Activated T-cell treated with anti-CD3 and anti-CD28 coated beads, Interleukin-2, amount 50 U/mL, for 24 hours (primary cell): ENCODE measurements at places on chromosomes 6 and 20.

GRCh38 chr6:41442800-41443501, 103.2 kb upstream of the FOXP4 start:
- peak; percentile 46 for DNase-seq

- DNase-seq, result no peak
These were observed 57.7 kb downstream of the OGFRL1 start for GRCh38 chr6:71346334-71346694.

GRCh38 chr6:52603000-52603795, 26.3 kb upstream of the TRAM2 start:
- DNase-seq, result no peak

DNA sequence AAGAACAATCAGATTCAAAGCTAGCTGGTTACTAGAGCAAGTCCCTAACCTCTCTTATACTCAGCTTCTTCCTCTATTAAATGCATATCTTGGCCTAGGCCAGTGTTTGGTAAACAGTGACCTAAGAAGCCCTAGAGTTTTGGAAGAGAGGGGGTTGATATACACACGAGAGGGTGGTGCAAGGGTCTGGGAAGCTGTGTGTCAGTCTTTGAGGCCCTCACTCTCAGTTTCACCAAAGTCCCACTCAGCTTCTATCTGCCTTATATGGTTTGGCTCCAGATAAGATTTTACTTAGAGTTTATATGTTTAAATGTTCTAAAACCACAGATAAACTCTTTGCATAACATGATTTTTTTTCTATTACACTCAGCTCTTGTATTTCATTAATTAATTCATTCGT, 526.1 kb upstream of the BTBD3 start:
- DNase-seq, result no peak
